ENCODE measurements at places on chromosomes 12 and 14. TPM values are rescaled to one million over a fixed set of nuclear protein-coding genes. Genes with fewer than 3 reads are reported as not detected.

MAP1LC3B2 gene
- total RNA-seq: 2.9 TPM

ASCL1 gene
- total RNA-seq: not detected

INHBC gene
- not detected for total RNA-seq

- H3K4me1 ChIP-seq: no peaks in the 10 kb centered on the region
- H3K4me3 ChIP-seq: no peak overlapping the region
- no peak overlapping the region for H3K27ac ChIP-seq
- DNase-seq: no peak
- no peaks in the 10 kb centered on the region for H3K36me3 ChIP-seq
Observed at GRCh38 chr14:90905531-90905930, 89.3 kb upstream of the TTC7B start.

DNA sequence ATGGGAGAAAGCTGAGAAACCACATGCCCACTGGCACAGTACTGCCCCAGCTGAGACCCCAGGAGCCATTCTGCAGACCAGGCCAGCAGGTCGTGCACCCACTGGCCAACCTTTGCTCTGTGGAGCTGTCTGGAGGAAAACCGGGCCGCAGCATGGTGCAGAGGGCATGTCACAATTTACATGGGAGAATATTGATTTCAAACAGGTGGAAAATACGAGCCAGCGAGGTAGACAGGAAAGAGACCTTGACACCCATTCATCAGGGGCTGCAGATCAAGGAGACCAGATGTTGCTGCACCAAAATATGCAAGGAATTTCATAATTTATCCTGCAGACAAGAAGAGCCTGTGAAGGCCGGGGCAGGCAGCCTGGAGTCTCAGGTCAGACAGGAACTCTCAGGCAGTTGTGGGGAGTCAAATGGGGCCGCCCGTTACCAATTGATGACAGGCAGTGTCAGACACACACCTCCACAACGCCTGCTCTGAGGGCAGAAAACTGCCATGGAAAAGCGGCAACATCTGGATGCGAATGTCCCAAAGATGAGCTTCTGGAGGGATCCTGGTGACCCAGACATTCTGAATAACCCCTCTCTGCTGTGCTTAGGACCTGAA lies 74.6 kb upstream of the BCL11B start:
- H3K36me3 ChIP-seq: no peaks in the 10 kb centered on the region
- DNase-seq: no peak
- H3K27me3 ChIP-seq: peaks cover 14% of the 10 kb centered on the region
- H3K4me3 ChIP-seq: no peak overlapping the region

EPYC gene
- not detected for total RNA-seq

- H3K27ac ChIP-seq: no peak overlapping the region
- H3K4me3 ChIP-seq: no peak overlapping the region
- no peak for DNase-seq
- H3K27me3 ChIP-seq: no peaks in the 10 kb centered on the region
- H3K4me1 ChIP-seq: no peaks in the 10 kb centered on the region
Observed at GRCh38 chr14:25484906-25485305, 435.0 kb upstream of the STXBP6 start.

All from left ventricle myocardium inferior (tissue), 1 donor.